ENCODE measurements at places on chromosomes 6 and 20.

GRCh38 chr6:72911463-72912155, 289.7 kb downstream of the KCNQ5 start:
- no peak for DNase-seq

- no peak for DNase-seq
Observed at GRCh38 chr6:52596371-52597028, 19.6 kb upstream of the TRAM2 start.

- DNase-seq, result no peak
Observed at GRCh38 chr6:4102687-4103244, 23.8 kb upstream of the FAM217A start.

- no peak for DNase-seq
Observed at GRCh38 chr20:62342910-62343309, 24.2 kb downstream of the LAMA5 start.

GRCh38 chr20:14657266-14658005, 320.0 kb upstream of the FLRT3 start:
- DNase-seq, result no peak

GRCh38 chr6:148525453-148525852, 182.8 kb downstream of the SASH1 start:
- no peak for DNase-seq

- DNase-seq, result no peak
Observed at GRCh38 chr6:126067073-126067472, 80.7 kb downstream of the TRMT11 start.

Data from H7 (cell line).